WERI-Rb-1 (cell line): ENCODE measurements at places on chromosomes 13 and 19.

- no peak for DNase-seq
Measured at GRCh38 chr13:64527561-64527960, 2702.6 kb downstream of the PCDH9 start.

- DNase-seq = no peak
Measured at GRCh38 chr13:23660249-23660648, 90.0 kb downstream of the TNFRSF19 start.

- peak; percentile 84 for DNase-seq
Measured at GRCh38 chr19:17996826-17997316, 11.1 kb upstream of the ARRDC2 start.

DNA sequence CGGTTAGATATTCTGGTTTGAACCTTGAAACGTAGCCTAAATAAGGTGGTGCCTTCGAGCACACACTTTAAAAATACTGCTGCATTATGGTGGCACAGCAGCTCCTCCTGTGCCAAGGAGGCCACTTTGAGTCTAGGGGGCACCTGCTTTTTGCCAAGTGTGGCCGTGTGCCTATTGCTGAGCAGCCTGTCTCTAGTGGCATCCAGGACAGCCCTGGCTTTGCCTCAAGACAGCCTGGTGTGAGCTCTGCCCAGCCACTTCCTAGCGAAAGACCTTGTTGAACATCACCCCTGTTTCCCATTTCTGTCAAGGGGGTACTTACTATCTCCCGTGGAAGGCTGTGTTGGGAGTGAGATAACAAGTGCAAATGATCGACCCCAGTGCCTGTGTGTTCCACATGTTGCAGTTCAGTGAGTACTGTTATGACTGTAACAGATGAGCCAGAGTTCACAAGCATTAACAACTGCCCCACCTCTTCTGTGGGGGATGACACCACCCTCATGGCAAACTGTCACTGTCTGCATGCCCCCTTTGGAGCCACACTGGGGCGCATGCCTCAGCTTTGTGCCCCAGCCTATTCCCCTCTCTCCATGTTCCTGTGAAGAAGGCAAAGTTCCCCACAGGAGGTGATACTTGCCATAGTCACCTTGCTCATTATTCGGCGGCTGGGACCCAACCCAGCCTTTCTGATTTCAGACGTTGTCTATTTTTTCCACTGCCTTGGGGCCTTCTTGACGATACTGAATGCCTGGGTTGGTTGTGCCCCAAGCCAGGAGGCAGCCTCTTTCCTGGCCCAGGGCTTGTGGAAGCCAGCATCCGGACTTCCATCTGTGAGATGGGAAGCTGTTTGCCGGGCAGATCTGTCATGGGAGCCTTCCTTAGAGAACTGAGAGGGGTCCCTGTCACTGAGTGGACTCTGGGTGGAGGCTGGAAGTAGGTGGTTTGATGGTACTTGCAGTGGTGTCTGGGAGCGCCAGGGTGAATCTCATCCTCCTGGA is 5.4 kb downstream of the GATAD2A start:
- no peak for DNase-seq

- peak; percentile 92 for DNase-seq
Measured at GRCh38 chr19:7681340-7682174, 924 bp downstream of the TRAPPC5 start.

DNA sequence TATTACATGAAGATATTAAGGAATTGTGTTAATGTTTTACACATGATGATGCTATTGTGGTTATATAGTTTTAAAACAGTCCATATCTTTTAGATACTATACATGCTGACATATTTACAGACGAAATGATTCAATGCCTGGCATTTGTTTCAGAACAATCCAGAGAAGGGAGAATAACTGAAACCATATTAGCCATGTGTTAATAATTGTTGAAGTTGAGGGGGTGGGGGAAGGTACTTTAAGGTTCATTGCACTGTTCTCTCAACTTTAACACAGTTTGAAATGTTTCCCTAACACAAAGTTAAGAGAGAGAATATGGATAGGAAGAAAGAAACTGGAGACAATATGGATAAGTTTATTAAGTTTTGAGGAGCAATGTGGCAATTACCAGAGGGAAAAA is 5.8 kb downstream of the CRYL1 start:
- no peak for DNase-seq

- DNase-seq = no peak
Measured at GRCh38 chr19:22530042-22530441, 104.1 kb upstream of the ZNF492 start.

GRCh38 chr19:325173-325936 is 19.2 kb downstream of the MIER2 start:
- DNase-seq = no peak

DNA sequence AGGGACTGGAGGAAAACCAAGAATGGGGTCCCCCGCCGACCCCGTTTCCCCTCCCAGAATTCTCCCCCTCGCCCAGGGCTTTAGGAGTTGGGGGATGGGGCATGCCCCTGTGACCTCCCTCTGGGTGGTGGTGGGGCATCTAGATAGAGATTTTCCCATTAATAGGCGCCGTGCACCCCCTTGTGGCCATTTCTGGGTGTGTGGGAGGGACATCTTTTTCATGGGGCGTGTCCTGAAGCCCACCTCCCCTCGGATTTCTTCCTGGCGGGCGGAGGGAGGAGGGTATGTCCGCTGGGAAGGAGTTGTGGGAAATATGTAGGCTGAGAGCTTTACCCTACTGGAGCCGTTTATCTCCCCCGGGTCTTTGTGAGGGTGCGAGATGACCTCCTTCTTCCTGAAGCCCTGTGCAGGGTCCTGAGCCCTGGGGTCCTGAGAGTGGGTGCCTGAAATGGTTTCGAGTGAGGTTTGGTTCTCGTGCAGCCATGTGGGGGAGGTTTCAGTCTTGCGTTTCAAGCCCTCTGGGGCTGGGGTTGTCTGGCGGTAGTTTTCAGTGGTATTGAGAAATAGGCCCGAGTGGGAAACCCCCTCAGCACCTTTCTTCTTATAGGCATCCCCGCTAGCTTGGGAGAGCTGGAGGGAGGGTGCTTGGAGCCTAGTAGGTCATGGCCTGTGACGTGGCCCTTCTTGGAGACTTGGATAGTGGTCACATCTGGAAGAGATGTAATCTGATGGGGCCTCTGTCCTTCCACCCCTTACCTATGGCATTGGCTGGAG is 1.0 kb downstream of the PRMT1 start:
- peak; percentile 90 for DNase-seq

- DNase-seq = no peak
Measured at GRCh38 chr13:100203696-100204367, 114.9 kb downstream of the PCCA start.

GRCh38 chr19:45086480-45086879 is 6.5 kb upstream of the PPP1R37 start:
- no peak for DNase-seq

DNA sequence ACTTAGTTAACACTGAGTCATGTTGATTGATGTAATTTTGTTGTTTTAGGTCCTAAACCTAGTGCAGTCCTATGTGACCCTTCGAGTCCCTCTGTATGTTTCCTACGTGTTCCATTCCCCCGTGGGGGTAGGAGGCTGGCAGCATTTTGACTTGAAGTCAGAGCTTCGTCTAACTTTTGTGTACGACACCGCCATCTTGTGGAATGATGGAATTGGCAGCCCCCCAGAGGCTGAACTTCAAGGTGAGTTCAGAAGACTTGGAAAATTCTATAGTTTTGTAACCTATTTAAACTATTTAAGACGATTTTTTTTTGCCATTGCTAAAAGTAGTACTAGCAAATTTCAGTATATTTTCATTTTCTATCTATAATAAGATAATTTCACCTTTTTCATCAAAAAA is 117.9 kb downstream of the STOML3 start:
- peak; percentile 50 for DNase-seq

DNA sequence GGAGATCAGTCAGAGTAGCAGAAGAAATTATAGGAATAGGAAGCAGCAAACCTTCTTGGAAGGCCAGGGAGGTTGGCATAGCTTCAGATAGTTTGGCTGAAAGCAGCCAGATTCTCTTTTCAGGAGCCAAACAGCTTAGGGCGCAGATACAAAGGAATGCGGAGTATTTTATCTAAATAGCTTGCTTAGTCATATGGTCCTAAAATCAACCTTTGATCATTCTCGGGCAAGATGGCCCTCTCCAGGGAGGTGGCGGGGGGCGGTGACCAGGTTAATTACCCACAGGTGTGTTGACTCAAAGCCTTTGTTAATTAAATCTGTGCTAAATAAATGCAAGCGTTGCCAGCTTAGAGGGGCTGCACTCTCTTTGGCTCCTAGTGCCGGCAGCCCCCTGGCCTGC is 12.5 kb upstream of the NCR1 start:
- no peak for DNase-seq

DNA sequence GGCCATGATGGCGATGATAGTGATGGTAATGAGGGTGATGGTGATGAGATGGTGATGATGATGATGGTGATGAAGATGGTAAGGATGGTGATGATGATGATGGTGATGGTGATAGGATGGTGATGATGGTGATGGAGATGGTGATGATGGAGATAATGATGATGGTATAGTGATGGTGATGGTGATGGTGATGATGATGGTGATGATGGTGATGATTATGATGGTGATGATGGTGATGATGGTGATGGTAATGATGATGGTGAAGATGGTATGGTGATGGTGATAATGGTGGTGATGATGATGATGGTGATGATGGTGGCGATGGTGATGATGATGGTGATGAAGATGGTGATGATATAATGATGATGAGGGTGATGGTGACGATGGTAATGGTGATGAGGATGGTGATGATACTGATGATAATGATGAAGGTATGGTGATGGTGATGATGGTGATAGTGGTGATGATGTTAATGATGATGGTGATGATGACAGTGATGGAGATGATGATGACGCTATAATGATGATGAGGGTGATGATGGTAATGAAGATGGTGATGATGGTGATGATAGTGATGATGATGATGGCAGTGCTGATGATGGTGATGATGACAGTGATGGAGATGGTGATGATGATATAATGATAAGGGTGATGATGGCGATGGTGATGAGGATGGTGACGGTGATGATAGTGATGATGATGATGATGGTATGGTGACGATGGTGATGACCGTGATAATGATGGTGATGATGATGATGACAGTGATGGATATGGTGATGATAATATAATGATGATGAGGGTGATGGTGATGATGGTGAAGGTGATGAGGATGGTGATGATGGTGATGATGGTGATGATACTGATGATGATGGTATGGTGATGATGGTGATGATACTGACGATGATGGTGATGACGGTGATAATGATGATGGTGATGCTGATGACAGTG is 37.5 kb downstream of the ZNF557 start:
- DNase-seq = no peak

DNA sequence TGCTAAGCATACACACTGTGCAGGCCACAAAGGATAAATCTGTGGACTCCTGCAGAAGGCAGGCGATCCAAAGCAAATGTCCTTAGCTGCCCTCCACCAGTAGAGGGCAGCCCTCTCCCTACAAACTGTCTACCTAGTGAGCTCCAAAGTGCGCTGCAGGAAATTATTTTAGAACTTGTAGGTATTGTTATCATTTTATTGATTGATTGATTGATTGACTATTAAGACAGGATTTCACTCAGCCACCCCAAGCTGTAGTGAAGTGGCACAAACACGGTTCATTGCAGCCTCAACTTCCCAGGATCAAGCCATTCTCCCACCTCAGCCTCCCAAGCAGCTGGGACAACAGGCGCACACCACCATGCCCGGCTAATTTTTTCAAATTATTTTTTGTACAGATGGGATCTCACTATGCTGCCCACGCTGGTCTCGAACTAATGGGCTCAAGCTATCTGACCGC is 37.3 kb downstream of the RNF6 start:
- peak; percentile 85 for DNase-seq

GRCh38 chr19:7349961-7350711 is 1.4 kb downstream of the ARHGEF18 start:
- DNase-seq = no peak

- no peak for DNase-seq
Measured at GRCh38 chr19:5321851-5322681, 18.5 kb downstream of the PTPRS start.

DNA sequence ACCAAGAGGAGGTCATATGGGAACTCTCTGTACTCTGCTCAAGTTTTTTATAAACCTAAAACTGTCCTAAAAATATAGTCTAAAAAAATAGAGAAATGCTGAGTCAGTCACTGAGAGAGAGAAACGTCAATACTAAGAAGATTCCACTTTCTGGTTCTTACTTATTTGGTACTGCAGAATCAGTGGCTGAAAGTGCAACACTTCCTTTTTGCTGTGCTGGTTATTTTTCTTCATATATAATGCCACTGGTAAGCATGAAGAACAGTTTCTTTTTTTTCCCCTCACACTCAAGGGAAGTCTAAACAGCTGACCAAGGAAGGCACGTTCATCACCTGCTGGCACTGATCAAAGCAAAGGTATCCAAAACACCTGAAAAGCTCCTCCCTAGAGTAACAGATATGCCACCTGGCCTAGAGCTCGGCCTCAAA is 44.3 kb upstream of the N4BP2L1 start:
- DNase-seq = no peak

- DNase-seq = no peak
Measured at GRCh38 chr13:28849441-28849840, 29.3 kb downstream of the MTUS2 start.

GRCh38 chr13:21895779-21896178 is 224.9 kb downstream of the FGF9 start:
- DNase-seq = no peak

DNA sequence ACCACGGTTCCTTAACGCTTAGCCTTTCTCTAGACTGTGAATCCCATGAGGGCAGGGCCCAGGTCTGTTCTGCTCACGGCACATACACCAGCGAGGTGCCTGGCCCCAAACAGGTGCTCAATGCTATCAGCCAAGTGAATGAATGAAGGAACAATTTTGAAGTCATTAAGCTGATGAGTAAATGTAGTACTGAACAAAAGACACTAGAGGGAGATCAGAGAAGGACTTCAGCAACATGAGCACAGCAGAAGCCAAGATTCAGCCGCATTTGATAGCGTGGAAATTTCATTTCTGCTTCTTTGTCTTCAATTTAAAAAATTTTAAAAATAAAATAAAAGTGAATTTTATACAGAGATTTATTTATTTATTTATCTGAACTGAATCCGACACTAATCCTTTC is 20.1 kb upstream of the MYO16 start:
- no peak for DNase-seq

DNA sequence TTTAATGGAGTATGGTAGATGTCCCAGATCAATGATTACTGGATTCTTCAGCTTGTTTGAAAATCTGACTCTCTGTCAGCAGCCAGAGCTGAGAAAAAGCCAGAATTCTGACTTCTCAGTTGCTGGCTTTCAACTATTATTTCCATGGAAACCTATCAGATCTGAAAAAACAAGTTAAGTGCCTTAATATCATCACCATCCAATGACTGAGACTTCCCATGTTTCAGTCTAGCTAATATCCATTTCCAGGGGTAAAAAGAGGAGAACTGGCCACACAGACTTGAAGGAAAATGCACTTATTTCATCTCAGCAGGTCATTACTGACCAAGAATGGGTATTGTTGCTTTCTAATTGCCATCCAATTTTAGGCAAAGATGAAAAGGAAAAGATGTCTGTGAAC is 75.2 kb downstream of the TNFSF11 start:
- no peak for DNase-seq
